ENCODE measurements at places on chromosomes 7 and 10.

GRCh38 chr10:33519130-33519860 lies 184.8 kb upstream of the NRP1 start:
- DNase-seq: no peak

DNA sequence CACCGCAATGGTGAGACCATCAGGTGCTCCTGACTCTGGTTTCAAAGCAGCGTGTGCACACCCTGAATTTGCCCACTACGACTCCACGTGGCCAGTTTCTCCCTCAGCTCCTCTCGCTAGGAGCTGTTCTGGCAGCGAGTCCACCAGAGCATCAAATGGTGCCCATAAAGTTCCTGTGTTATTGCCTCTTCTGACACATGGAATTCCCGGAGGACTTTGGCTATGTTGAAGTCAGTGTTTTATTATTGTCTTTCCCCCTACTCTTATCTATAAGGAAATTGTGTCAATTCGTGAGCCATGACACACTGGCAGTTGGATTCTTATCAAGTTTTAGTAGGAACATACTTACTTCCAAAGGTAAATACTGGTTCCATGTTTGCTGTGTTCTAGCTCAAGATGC lies 53.9 kb upstream of the NPVF start:
- no peak for DNase-seq

- DNase-seq: no peak
Observed at GRCh38 chr10:126097558-126098225, 201.3 kb downstream of the FANK1 start.

DNA sequence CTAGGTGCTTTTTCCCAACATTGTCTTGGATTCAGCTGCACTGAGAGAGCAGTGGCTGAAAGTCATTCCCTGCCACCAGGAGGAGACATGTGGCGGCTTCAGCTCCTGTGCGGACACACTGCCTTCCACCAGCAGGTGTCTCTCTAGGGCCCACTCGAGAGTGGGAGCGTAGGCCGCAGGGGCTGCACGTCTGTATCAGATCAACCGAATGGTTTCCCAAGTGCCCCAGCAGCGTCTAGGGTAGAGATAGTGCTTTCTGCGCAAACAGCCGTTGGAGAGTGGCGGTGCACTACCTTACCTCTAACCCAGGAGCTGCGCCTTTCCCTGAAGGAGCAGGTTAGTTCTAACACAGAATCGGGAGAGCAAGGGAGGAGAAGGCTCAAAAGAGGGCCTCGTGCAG lies 31.7 kb downstream of the PAPOLB start:
- DNase-seq: peak; percentile 91

Data from eye (tissue), 1 donor.